HepG2 (cell line): ENCODE measurements at places on chromosomes 3 and 15. TPM values are rescaled to one million over a fixed set of nuclear protein-coding genes. Genes with fewer than 3 reads are reported as not detected.

DNA sequence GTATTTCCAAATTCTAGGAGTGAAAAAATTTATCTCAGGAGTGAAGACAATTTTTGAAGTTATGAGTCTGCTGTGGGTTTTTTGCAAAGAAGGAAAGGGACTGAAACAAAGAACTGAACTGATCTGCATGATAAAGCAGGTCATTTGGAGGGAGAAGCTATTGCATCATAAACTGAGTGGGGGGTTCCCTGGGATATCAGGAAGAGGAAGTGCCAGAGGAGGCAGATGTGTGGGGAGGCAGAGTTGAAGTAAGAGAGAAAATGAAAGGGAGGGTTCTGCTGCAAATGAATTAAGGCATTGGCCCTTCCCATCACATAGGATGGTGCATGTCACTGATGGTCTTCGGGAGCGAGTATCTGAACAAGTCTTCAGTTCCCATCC is 379.2 kb downstream of the VPS13C start:
- H3K36me3 ChIP-seq, result no peaks in the 10 kb centered on the region
- H3K27me3 ChIP-seq, result no peaks in the 10 kb centered on the region; the same call in 1 of the 2 replicates
- DNase-seq, result no peak
- H3K4me3 ChIP-seq, result no peak overlapping the region
- H3K27ac ChIP-seq, result no peak overlapping the region

DNA sequence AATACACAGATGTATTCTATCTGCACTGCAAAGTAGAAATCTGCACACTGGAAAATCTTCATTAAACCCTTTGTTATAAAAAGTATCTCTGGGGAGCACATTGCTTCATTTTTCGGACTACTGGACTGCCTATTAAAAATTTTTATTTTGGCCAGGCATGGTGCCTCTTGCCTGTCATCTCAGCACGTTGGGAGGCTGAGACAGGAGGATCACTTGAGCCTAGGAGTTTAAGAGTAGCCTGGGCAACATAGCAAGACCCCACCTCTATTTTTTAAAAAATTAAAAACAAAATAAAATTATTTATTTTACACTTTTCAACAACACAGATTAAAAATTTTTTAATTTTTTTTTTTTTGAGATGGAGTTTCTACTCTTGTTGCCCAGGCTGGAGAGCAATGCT is 6.0 kb downstream of the SERP1 start:
- H3K27me3 ChIP-seq, result no peaks in the 10 kb centered on the region
- H3K36me3 ChIP-seq, result peaks cover 2% of the 10 kb centered on the region; the same call in 1 of the 2 replicates
- no peak for DNase-seq
- H3K4me1 ChIP-seq, result peaks cover 25% of the 10 kb centered on the region
- H3K4me3 ChIP-seq, result no peak overlapping the region

DNA sequence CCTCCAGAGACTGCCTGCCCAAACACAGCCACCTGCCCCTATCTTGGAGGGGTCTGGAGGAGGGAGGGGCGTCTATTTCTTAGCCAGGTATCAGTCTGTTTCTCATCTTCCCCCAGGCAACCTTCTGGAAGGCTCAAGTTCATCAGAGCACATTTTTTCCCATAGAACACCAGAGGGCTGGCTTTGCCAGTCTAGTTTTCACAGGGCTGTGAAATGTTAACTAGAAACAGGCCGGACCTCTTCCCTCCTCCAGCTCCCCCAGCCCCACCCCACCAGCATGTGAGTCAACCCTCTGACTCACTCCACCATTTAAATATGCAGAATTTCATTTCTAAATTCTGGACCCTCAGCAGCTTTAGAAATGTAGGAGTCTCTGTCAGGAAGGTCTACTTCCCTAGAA is 66.9 kb downstream of the SLCO2A1 start:
- peaks cover 6% of the 10 kb centered on the region; the same call in 1 of the 3 replicates for H3K27me3 ChIP-seq
- DNase-seq, result no peak
- H3K27ac ChIP-seq, result no peak overlapping the region
- H3K36me3 ChIP-seq, result no peaks in the 10 kb centered on the region
- no peak overlapping the region for H3K4me3 ChIP-seq

- no peak overlapping the region for H3K27ac ChIP-seq
- no peaks in the 10 kb centered on the region for H3K27me3 ChIP-seq
- no peaks in the 10 kb centered on the region for H3K36me3 ChIP-seq
- H3K4me1 ChIP-seq, result no peaks in the 10 kb centered on the region
These were observed 214.2 kb downstream of the IL20RB start for GRCh38 chr3:137171834-137172603.

- H3K4me1 ChIP-seq, result no peaks in the 10 kb centered on the region
- H3K36me3 ChIP-seq, result no peaks in the 10 kb centered on the region
- H3K27ac ChIP-seq, result no peak overlapping the region
- H3K27me3 ChIP-seq, result no peaks in the 10 kb centered on the region
- H3K4me3 ChIP-seq, result no peak overlapping the region
These were observed 121.8 kb upstream of the CADM2 start for GRCh38 chr3:84836961-84837360.

GRCh38 chr15:42503825-42504224 is 8.4 kb downstream of the SNAP23 start:
- no peak for DNase-seq
- H3K27me3 ChIP-seq, result no peaks in the 10 kb centered on the region
- no peak overlapping the region for H3K27ac ChIP-seq
- peaks cover 19% of the 10 kb centered on the region for H3K4me1 ChIP-seq

- no peaks in the 10 kb centered on the region for H3K27me3 ChIP-seq
- DNase-seq, result no peak
- no peaks in the 10 kb centered on the region for H3K4me1 ChIP-seq
- no peaks in the 10 kb centered on the region for H3K36me3 ChIP-seq
- H3K4me3 ChIP-seq, result no peak overlapping the region
- no peak overlapping the region for H3K27ac ChIP-seq
These were observed 82.5 kb downstream of the CHST2 start for GRCh38 chr3:143201870-143202752.

GRCh38 chr3:100730524-100730923 is 21.2 kb downstream of the TFG start:
- peaks cover 7% of the 10 kb centered on the region for H3K4me1 ChIP-seq
- no peak overlapping the region for H3K4me3 ChIP-seq
- H3K36me3 ChIP-seq, result peaks cover 12% of the 10 kb centered on the region
- DNase-seq, result no peak

- no peak overlapping the region for H3K27ac ChIP-seq
- no peaks in the 10 kb centered on the region for H3K4me1 ChIP-seq
- no peak for DNase-seq
- H3K4me3 ChIP-seq, result no peak overlapping the region
These were observed 46.5 kb downstream of the FRMD5 start for GRCh38 chr15:44148580-44148979.

DNA sequence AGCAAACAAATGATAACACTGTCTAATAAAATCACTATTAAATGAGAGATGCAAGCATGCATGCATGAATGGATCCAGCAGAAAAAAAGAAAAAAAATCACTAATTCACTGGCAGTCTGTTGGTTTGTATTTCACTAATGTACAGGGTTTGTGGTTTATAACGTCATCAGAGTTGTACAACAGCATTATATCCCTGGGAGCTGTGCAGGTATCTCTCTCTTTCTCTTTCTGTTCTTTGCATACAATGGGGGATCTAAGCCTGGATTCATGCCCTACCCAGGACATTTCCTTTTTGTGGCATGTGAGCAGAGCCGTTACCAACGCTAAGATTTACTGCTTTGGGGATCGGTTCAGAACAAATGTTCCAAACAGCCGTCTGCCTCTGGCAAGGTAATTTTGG is 229.5 kb downstream of the SOX2 start:
- H3K4me1 ChIP-seq, result no peaks in the 10 kb centered on the region
- DNase-seq, result no peak
- no peak overlapping the region for H3K4me3 ChIP-seq
- H3K27ac ChIP-seq, result no peak overlapping the region
- no peaks in the 10 kb centered on the region for H3K27me3 ChIP-seq

GRCh38 chr3:139198186-139198585 is 145.6 kb upstream of the MRPS22 start:
- no peaks in the 10 kb centered on the region for H3K27me3 ChIP-seq
- no peaks in the 10 kb centered on the region for H3K4me1 ChIP-seq
- DNase-seq, result no peak
- no peak overlapping the region for H3K27ac ChIP-seq
- no peak overlapping the region for H3K4me3 ChIP-seq
- H3K36me3 ChIP-seq, result no peaks in the 10 kb centered on the region

DNA sequence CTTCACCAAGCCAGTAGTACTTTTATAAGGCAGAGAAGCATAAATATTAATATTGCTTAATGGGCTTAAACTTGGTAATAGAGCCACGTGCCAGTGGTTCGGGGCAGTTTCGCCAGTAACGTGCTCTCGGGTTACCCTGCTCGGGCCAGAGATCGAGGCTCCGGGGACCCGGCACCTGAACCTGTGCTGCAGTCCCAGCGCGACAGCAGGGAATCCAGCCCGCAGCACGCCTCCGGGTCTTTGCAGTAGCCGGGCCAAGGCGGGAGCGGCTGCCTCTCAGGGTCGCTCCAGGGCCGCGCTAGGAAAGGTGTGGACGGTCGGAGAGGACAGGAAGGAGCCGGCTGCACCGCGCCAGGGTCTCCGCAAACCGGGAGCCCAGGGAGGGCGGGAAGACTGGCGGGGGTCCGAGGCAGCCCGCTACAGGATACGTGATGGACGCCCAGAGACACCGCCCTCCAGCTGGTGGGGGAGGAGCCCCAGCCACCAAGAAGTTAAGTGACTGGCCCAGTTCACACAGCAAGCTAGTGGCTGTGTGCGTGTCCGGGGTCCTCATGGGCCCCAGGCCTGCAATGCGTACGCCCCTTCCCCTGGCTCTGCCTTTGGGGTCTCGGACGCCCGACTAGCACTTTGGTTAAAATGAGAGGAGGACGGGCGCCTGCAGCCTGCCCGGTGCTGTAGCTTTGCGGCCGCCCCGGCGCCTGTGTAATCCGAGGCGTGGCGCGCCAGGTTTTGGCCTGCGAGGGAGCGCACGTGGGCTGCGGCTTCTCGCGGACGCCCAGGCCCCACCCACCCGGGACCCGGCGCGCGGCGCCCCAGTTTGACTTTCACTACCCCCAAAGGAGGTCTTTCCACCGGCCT is 1.2 kb upstream of the PDE8A start:
- H3K27me3 ChIP-seq, result peaks cover 11% of the 10 kb centered on the region; the same call in 1 of the 3 replicates
- no peaks in the 10 kb centered on the region for H3K36me3 ChIP-seq
- H3K4me3 ChIP-seq, result peak overlapping the region; percentile 85
- H3K4me1 ChIP-seq, result peaks cover 54% of the 10 kb centered on the region

DNA sequence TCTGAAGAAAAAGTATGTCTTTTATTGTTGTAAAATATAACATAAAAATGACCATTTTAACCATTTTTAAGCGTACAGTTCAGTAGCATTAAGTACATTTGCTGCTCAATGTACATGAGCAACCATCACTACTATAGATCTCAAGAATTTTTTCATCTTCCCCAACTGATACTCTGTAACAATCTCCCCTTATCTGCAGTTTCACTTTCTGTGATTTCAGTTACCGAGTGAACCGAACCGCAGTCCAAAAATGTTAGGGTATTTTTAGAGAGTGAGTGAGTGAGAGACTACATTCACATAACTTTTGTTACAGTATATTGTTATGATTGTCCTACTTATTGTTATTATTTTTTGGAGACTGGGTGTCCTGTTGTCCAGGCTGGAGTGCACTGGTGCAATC is 9.0 kb upstream of the SLC25A26 start:
- no peak overlapping the region for H3K4me3 ChIP-seq
- no peak overlapping the region for H3K27ac ChIP-seq
- H3K4me1 ChIP-seq, result peaks cover 9% of the 10 kb centered on the region; the same call in 1 of the 2 replicates
- H3K27me3 ChIP-seq, result no peaks in the 10 kb centered on the region
- no peaks in the 10 kb centered on the region for H3K36me3 ChIP-seq
- no peak for DNase-seq

GRCh38 chr15:52350423-52350822 is 54.8 kb upstream of the MYO5C start:
- no peaks in the 10 kb centered on the region for H3K4me1 ChIP-seq
- H3K27me3 ChIP-seq, result no peaks in the 10 kb centered on the region
- no peak overlapping the region for H3K4me3 ChIP-seq
- no peaks in the 10 kb centered on the region for H3K36me3 ChIP-seq
- H3K27ac ChIP-seq, result no peak overlapping the region

LRTM1 gene
- not detected in 2 replicates for total RNA-seq

RGMA gene
- not detected in 2 replicates for total RNA-seq

IL17RD gene
- total RNA-seq, result 0.20 and 0.31 TPM in 2 replicates

CRYGS gene
- total RNA-seq, result 0.22 and 2.1 TPM in 2 replicates

MME gene
- not detected in 2 replicates for total RNA-seq

LRRIQ4 gene
- total RNA-seq, result not detected in 2 replicates

IQCH gene
- total RNA-seq, result 0.48 and 0.55 TPM in 2 replicates

GOLGA6B gene
- not detected in 2 replicates for total RNA-seq

ZNF660 gene
- total RNA-seq, result 3.3 and 6.1 TPM in 2 replicates

SEMA3B gene
- total RNA-seq, result 25.6 and 93.2 TPM in 2 replicates

RASGRP1 gene
- total RNA-seq, result 0.07 TPM in 1 of 2 replicates, not detected in the other
